Suprapubic skin (tissue), 4 donors: ENCODE measurements at places on chromosomes 3 and 15.

DNA sequence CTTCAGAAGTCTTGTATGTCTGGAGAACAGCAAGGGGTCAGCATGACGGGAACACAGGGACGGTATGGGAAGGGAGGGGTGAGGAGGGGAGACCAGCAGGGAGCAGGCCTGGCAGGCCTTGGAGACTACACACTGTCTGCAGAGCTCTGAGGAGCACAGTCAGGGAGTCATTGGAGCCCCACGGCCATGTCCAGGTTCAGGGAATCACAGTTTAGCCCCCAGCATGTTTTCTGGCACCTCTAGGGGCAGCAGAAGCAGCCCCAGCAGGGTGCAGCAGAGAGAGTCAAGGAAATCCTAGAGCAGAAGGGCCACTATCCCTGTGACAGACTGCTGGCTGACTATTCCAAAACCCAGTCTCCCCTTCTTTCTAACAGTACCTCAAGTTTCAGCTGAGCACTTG lies 3.2 kb downstream of the LAMP3 start:
- no peaks in the 10 kb centered on the region for H3K27me3 ChIP-seq
- no peaks in the 10 kb centered on the region for H3K36me3 ChIP-seq
- no peak for DNase-seq
- H3K27ac ChIP-seq: no peak overlapping the region
- no peak overlapping the region for H3K4me3 ChIP-seq

GRCh38 chr3:130772129-130772528 lies 25.5 kb upstream of the PIK3R4 start:
- no peaks in the 10 kb centered on the region for H3K4me1 ChIP-seq
- H3K4me3 ChIP-seq: no peak overlapping the region
- DNase-seq: no peak
- H3K27ac ChIP-seq: no peak overlapping the region
- no peaks in the 10 kb centered on the region for H3K36me3 ChIP-seq

GRCh38 chr15:27463525-27464088 lies 492.6 kb downstream of the GABRG3 start:
- no peak for DNase-seq
- H3K27ac ChIP-seq: no peak overlapping the region
- no peaks in the 10 kb centered on the region for H3K27me3 ChIP-seq
- H3K4me3 ChIP-seq: no peak overlapping the region
- H3K36me3 ChIP-seq: no peaks in the 10 kb centered on the region

- H3K27ac ChIP-seq: no peak overlapping the region
- DNase-seq: no peak
- H3K4me3 ChIP-seq: no peak overlapping the region
- H3K36me3 ChIP-seq: no peaks in the 10 kb centered on the region
- peaks cover 8% of the 10 kb centered on the region for H3K4me1 ChIP-seq
Observed at GRCh38 chr15:60720493-60721256, 241.7 kb upstream of the ICE2 start.

DNA sequence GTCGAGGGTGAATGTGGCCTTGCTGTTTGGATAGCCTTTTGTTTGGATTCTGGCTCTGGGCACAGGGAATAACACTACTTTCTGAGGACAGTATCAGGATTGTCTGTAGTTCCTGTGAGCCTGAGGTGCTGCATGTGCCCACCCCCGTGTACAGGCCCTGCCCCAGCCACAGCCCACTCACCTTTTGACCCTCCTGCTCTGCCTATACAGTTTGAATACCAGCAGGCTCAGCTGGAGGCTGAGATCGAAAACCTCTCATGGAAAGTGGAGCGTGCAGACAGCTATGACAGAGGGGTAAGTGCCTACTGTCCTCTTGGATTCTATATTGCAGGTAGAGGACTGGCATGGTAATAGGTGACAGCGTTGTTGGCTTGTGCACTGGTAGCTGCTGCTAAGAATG lies 7.4 kb upstream of the P4HTM start:
- peaks cover 5% of the 10 kb centered on the region for H3K4me1 ChIP-seq
- H3K36me3 ChIP-seq: peaks cover 76% of the 10 kb centered on the region
- H3K4me3 ChIP-seq: no peak overlapping the region
- H3K27me3 ChIP-seq: no peaks in the 10 kb centered on the region
- DNase-seq: no peak

DNA sequence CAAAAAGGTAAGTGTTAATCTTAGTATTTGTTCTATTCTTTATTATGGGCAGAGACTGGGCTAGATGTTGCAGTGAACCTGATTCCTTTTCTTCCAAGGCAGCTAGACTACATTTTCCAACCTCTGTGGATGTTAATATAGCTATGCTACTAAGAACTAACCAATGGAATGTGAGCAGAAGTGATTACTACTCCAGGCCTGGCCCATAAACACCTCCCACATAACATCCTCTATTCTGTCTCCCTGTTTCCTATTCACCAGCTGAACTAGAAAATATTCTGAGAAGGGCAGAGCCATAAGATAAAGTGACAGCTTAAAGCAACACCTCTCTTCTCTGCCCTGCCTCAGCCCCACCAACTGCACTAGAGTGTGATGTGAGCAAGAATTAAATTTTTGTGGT lies 29.4 kb downstream of the CD200R1L start:
- H3K4me1 ChIP-seq: peaks cover 6% of the 10 kb centered on the region
- no peak overlapping the region for H3K27ac ChIP-seq
- no peak overlapping the region for H3K4me3 ChIP-seq
- DNase-seq: no peak

- no peak for DNase-seq
- no peaks in the 10 kb centered on the region for H3K4me1 ChIP-seq
- no peaks in the 10 kb centered on the region for H3K27me3 ChIP-seq
- H3K27ac ChIP-seq: no peak overlapping the region
Observed at GRCh38 chr3:3316521-3316920, 137.0 kb upstream of the CRBN start.

- no peaks in the 10 kb centered on the region for H3K36me3 ChIP-seq
- no peaks in the 10 kb centered on the region for H3K27me3 ChIP-seq
- peak; percentile 71 for DNase-seq
- H3K4me1 ChIP-seq: peaks cover 5% of the 10 kb centered on the region
- peak overlapping the region; percentile 31 for H3K4me3 ChIP-seq
Observed at GRCh38 chr15:25933456-25934158, 70.5 kb upstream of the ATP10A start.

GRCh38 chr3:111797171-111797615 lies 61.9 kb upstream of the PHLDB2 start:
- DNase-seq: no peak
- H3K36me3 ChIP-seq: no peaks in the 10 kb centered on the region
- no peak overlapping the region for H3K27ac ChIP-seq
- peaks cover 30% of the 10 kb centered on the region for H3K4me1 ChIP-seq

- no peak overlapping the region for H3K4me3 ChIP-seq
- no peak for DNase-seq
- H3K27ac ChIP-seq: no peak overlapping the region
- no peaks in the 10 kb centered on the region for H3K27me3 ChIP-seq
- peaks cover 18% of the 10 kb centered on the region for H3K4me1 ChIP-seq
Observed at GRCh38 chr3:192915304-192915703, 2.4 kb downstream of the MB21D2 start.

DNA sequence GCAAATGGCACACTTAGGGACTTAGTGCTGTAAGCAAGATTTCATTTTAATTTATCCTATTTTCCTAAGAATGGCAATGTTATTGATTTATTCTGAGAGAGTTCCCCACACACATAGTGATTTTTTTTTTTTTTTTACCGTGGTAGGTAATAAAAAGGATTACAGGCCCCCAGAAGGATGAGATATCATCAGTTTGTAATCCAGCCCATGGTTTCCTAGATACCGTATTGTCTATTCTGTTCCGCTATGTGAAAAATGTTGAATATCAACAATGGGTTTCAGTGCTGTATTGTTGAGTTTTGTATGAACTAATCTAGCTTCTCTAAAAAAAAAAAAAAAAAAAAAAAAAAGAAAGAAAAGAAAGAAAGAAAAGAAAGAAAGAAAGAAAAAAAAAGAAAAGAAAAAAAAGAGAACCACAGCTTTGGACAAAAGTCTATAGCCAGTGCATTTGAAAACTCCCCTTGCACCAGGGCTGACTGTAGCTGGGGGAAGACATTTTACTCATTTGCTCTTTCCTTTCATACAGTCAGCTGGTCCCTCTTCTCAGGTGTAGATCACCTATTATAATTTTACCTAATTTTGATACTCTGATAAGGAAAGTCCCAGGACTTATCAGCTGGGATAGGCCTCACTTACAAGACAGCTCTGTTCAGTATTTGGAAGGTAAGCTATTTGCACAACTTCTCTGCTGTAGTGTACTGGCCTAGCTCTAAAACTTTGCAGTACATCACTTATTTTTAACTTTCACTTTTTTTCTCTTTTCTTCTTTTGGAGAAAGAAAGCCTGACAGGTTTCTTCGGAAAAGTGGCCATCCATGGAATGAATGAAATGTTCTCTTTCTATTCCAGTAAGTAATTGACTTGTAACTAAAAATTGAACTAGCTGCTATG lies 101.4 kb upstream of the SOX2 start:
- no peaks in the 10 kb centered on the region for H3K4me1 ChIP-seq
- no peak overlapping the region for H3K27ac ChIP-seq
- no peaks in the 10 kb centered on the region for H3K27me3 ChIP-seq
- H3K4me3 ChIP-seq: no peak overlapping the region
- no peaks in the 10 kb centered on the region for H3K36me3 ChIP-seq

DNA sequence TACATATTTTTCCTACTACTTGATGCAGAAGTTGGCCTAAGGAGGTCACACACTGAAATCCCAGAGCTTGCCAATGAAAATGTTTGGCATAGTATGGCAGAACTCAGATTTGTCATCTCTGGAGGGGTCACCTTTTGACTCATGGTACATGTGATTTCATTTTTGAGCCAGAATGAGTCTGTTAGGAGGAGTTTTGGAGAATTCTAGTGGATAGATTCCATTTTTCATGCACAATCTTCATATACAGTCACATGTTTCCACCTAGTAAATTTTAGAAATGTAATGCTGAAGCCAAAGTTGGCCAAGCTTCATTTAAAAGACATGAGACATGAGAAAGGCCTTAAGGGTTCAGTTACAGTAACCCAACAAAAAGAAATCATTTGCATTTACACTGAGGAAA lies 97.8 kb upstream of the IGSF10 start:
- H3K4me1 ChIP-seq: no peaks in the 10 kb centered on the region
- no peak overlapping the region for H3K4me3 ChIP-seq
- H3K27me3 ChIP-seq: no peaks in the 10 kb centered on the region
- DNase-seq: no peak
- H3K36me3 ChIP-seq: no peaks in the 10 kb centered on the region
- no peak overlapping the region for H3K27ac ChIP-seq
